ENCODE measurements at places on chromosomes 3 and 15. TPM values are rescaled to one million over a fixed set of nuclear protein-coding genes. Genes with fewer than 3 reads are reported as not detected.
A peak's percentile ranks its signal among the peaks of the same experiment; 100 is the strongest.

- DNase-seq = no peak
Observed at GRCh38 chr3:143002727-143003126, 1.4 kb downstream of the U2SURP start.

Gene LRRC49
- total RNA-seq = 4.0 TPM

Gene STT3B
- total RNA-seq = 80.7 TPM

DNA sequence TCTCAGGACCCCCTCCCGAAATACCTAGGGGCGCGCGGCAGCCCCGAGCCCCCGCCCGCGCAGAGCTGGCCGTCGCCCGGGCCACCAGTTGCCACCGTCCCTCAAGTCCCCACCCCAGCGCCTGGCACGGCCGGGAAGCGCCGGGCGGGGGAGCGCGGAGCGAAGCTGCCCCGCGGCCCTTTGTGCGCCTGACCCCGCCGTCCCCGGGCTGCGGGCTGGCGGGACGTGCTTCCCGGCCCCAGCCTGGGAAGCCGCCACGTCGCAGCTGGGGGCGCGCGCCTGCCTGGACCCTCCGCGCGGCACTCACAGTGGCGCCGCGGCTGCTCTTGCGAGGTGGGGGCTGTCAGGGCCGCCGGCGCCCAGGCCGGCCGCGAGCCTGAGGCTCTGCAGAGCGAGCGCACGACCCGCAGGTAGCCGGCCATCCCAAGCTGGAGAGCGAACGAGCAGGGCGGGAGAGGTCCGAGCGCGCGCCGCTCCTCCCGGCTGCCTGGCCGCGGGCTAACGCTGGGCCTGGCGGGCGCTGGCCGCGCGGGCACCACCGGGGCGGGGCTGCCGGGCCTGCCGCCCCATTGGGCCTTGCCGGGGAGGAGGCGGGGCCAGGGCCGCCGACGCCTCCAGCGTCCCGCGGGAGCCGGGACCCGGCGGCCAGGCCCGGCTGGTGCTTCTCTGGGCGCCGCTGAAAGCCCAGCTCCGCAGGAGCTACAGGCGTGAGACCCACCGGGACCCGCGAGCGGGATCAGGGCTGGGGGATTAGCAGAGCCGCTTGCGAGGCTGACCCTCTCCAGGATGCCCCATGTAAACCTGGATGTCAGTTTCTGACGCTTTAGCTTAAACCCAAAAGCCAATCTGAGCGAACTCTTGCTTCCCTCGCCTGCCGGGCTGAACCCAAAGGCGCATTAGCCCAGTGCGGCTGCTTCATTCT is at the start of gene IDH2:
TSS of gene IDH2 (minus strand) at position 500 of the 922 bp plus-strand sequence. CDS start at position 422, 78 bp downstream.
- peak; percentile 95 for DNase-seq

Gene CEP97
- total RNA-seq = 6.2 TPM
